ENCODE measurements at places on chromosomes 7 and 10.
A peak's percentile ranks its signal among the peaks of the same experiment; 100 is the strongest.

GRCh38 chr7:10040674-10041073 lies 933.0 kb upstream of the PHF14 start:
- no peak for DNase-seq

- DNase-seq: no peak
Observed at GRCh38 chr10:81873231-81873931, 1.6 kb upstream of the NRG3 start.

DNA sequence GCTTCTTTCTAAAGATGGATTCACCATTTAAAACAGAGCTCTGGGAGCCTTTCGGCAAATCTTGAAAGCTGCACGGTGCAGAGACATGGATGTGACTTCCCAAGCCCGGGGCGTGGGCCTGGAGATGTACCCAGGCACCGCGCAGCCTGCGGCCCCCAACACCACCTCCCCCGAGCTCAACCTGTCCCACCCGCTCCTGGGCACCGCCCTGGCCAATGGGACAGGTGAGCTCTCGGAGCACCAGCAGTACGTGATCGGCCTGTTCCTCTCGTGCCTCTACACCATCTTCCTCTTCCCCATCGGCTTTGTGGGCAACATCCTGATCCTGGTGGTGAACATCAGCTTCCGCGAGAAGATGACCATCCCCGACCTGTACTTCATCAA lies 3.7 kb downstream of the GPER1 start:
- no peak for DNase-seq

GRCh38 chr10:45410489-45410806 lies 36.4 kb downstream of the ALOX5 start:
- no peak for DNase-seq

GRCh38 chr7:148962823-148963582 lies 65.3 kb downstream of the PDIA4 start:
- DNase-seq: peak; percentile 36

Data from stimulated activated CD8-positive, alpha-beta memory T cell treated with anti-CD3 and anti-CD28 coated beads, Interleukin-2, amount 100 ng/mL, for 48 hours (primary cell).